ENCODE measurements at places on chromosomes 16 and 17.

- DNase-seq, result no peak
Measured at GRCh38 chr17:39756380-39757079, 18.8 kb downstream of the GRB7 start.

DNA sequence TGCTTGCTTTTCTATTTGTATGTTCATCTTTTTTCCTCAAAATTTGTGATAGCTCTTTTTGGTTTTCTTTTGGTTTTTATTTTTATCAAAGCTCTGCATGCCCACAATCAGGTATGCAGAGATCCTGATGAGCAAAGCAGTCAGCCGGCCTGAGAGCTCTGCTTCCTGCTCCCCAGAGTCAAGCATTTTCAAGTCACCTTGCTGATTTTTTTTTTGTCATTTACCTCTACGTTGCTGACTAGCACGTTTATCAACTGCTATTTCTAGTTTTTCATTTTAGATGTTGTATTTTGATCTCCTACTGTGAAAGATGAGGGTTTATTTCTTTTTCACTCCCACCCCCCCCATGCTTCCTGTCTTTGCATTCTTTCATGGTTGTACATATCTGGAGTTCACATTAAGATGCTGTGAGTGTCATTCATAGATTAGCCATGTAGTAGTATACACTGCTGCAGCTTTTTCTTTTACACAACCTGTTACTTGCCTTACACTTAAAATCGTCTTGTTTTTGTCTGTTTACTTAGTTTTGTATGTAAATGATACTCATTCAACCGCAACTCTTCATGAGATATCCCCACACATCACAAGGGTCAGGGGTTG, 196.2 kb downstream of the LGALS9B start:
- no peak for DNase-seq

DNA sequence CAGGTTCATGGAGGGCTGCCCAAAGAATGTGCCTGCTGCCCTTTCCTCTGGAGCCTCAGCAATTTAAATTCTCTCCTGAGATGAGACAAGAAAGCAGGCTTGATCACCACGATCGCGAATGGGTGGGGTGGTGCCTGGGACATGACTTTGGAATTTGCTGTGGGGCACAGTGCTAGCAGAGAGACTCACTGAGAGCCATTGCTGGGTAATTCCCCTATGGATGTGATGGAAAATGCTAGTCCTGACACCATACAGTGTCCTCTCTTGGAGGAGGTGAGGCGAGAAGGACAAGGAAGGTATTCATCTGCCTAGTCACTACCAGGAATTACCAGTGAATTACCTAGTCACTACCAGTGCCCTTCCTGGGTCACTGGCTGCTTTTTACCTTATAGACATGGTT, 15.5 kb downstream of the FAM20A start:
- no peak for DNase-seq

GRCh38 chr17:15213381-15214087, 51.6 kb downstream of the PMP22 start:
- peak; percentile 33 for DNase-seq

GRCh38 chr16:28591355-28591754, 5.5 kb downstream of the SULT1A2 start:
- DNase-seq, result no peak

- DNase-seq, result no peak
Measured at GRCh38 chr17:48676963-48677558, 45.3 kb downstream of the PRAC1 start.

DNA sequence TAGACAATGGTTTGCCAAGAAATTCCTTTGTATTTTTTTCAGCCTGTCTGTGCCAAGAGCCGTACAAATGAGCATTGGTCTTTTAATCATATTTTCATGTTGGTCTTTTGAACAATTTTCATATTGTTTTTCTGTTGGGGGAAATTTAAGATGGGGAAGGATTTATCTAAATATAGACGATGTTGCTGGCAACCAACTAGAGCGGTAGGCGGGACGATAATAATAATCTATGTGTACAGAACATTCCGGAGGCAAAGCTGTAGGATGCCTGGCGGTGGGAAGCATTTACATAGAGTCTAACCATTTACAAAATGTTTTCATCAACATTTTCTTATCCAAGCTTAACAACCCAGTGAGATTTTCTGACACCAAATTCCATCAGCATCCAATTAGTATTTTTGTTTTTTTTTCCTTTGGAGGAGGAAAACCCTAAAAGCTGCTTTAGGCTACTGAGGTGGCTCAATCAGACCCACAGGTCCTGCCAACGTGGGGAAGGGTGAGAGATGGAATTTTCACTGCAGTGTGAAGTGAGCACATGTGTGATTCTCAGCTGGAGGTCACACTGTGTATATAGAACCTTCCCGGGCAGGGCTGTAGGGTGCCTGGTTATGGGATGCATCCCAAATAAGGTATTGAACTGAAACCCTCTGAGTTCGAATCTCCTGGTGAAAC, 11.7 kb upstream of the SEC14L1 start:
- peak; percentile 58 for DNase-seq

DNA sequence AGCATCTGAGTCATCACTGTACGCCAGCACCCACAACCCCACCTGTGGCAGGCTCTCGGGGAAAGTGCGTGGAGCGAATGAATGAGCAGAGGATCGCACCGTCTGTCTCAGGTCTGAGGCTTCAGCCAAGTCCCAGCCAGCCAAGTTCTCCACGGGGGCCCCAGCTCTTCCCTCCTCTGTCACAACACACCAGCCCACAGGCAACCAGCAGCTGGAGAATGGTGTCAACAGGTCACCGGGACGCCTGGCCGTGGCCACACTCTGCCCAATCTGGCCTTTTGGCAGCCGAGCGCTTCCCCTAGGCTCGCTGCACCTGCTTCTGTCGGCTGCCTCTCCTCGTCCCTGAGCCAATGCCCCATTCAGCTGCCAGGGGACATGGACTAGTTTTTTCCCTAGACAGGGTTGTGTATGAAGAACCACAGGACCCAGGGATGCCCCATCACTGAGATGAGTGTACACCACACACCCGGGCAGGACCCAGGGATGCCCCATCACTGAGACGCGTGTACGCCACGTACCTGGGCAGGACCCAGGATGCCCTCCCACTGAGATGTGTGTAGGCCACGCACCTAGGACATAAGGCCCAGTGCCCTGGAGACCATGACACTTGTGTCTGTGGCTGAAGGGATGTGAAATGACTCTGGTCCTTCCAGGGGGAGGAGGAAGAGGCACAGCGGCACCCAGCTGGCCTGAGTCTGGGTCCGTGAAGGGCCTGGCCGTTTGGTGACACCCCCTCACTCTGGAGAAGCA, 52.8 kb downstream of the ABR start:
- DNase-seq, result no peak

DNA sequence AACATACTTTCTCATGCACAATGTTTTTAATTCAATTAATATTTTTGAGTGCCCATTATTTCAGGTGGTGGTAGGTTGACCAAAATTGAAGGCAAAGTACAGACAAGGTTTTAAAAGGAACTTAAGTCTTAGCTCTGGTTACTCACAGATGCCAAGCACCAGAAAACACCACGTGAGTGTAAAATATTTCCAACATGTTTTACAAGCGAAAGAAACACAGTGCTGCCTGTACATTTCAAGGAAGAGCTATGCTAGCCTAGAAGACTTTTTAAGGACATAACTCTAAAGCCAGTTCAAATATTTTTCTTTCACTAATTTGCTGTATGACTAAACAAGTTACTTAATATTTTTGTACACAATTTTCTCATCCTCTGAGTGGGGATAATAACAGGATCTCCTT, 736.4 kb upstream of the GOT2 start:
- DNase-seq, result peak; percentile 25

DNA sequence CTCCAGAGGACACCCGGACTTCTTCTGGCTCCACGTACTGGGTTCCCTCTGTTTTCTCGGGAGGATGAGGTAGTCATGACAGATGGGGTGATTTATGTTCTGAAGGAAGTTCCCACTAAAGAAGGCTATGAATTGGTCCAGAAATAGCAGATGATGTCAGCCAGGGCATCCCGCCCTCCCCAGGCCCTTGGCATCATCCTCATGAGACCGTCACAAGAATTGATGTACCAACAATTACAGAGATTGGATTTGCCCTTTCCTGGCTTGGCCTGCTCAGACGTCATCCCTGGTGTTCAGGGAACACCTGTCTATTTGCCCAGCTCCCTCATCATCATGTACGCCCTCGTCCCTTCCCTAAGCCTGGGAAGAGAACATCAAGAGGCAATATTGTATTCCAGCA, 102.8 kb upstream of the CCL1 start:
- no peak for DNase-seq

DNA sequence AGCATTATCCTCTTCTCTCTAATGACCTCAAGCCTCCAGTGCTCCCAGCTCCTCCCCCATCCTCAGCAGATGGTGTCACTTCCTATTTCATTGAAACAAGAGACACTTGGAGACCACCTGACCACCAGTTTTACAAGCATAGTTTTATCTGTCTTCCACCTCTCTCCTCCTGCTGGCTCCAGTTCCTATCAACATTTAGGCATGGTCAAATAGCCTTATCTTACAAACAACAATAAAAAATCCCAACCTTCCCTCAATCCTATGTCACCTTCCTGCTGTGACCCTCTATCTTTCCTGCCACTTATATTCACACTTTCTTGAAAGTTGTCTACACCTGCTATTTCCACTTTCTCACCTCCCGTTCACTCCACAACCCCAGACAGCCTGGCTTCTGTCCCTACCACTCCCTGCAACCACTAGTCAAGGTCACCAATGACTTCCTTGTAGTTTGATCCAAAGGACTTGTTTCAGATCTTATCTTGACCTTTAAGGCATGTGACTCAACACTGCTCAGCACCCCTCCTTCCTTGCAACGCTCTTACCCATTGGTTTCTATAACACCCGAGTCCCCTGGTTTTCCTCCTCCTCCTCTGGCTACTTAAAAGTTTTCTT, 4.3 kb upstream of the NTN1 start:
- DNase-seq, result no peak

DNA sequence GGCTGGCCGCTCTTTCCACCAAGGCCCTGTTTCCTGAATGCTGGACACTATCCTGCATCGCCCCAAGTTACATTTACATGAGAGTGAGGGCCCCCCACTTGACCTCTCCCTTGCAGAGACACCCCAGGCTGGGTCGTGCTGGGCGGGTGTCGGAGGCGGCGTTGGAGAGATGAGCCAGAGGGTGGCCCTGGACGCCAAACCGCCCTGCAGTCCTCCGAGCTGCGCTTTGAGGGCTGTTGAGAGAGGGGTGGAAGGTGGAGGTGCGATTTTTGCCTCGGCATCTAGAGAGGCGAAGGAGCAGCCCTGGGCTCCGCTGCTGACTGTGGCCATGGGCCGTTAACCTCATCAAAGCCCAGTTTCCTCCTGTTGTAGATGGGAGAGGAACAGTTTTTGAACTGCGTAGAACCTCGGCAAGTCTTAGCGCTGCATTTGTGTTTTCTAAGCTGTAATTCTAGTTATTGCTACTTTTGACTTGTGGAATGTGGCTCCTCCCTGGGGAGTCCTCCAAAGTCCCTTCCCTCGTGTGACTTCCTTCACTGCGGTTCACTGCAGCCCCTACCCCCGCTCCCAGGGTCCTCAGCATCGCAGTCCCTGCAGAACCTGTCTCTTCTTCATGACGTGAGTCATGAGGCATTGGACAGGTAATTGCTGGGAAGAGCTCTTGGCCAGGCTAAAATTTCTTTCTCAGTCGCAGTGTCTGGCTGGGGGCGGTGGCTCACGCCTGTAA, 986 bp upstream of the ELOB start:
- DNase-seq, result no peak

- DNase-seq, result no peak
Measured at GRCh38 chr16:87575027-87575804, 27.1 kb upstream of the JPH3 start.

GRCh38 chr16:68665501-68665900, 20.4 kb downstream of the CDH3 start:
- no peak for DNase-seq

DNA sequence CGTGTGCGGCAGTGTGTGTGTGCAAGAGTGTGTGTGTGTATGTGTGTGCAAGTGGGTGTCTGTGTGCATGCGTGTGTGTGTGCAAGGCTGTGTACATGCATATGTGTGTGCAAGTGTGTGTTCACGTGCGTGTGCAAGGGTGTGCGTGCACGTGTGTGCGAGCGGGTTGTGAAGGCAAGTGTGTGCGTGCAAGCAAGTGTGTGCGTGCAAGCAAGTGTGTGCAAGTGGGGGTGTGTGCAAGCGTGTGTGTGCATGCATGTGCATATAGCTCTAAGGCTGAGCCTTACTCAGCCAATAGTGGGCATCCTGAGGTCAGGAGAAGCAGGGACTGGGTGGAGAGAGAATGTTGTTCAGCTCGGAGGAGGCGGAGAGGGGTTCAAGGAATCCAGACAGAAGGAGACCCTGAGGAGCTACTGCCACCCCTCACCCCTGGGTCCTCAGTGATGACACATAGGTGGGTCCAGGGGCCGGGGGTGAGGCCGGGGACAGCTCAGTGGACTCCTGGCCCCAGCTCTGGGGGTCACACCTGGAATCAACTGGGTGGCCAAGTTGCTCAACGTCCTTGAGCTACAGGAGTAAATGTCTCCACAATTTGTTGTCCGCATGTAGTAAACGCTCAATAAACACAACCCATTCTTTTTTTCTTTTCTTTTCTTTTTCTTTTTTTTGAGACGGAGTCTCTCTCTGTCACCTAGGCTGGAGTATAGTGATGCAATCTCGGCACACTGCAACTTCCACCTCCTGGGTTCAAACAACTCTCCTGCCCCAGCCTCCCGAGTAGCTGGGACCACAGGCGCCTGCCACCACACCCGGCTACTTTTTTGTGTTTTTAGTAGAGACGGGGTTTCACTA, 1.8 kb downstream of the PRR29 start:
- DNase-seq, result no peak

GRCh38 chr17:80195671-80196529, 24.2 kb downstream of the SGSH start:
- no peak for DNase-seq

GRCh38 chr17:32723310-32723955, 153.5 kb downstream of the MYO1D start:
- DNase-seq, result no peak

GRCh38 chr16:11354407-11354732, 9.1 kb downstream of the RMI2 start:
- DNase-seq, result no peak

- DNase-seq, result peak; percentile 84
Measured at GRCh38 chr17:34313164-34313563, 6.1 kb upstream of the CCL8 start.

DNA sequence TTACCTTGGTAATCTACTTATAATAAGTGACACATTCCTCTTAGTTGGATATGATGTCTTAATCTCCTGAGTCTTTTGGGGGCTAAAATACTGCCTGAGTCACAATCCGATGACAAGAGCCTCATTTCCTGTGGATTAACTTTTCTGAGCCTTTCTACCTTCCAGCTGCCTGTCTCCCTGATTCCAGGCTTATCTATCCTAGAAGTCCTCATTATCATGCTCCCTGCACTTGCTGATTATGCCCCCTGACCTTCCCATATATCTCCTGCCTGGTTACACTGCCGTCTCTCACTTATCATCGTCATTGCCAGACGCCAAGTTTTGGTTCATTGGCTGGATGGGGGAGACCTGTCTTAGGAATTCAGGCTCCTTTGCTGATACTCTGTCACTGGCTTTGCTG, 727.4 kb upstream of the CA10 start:
- DNase-seq, result no peak

DNA sequence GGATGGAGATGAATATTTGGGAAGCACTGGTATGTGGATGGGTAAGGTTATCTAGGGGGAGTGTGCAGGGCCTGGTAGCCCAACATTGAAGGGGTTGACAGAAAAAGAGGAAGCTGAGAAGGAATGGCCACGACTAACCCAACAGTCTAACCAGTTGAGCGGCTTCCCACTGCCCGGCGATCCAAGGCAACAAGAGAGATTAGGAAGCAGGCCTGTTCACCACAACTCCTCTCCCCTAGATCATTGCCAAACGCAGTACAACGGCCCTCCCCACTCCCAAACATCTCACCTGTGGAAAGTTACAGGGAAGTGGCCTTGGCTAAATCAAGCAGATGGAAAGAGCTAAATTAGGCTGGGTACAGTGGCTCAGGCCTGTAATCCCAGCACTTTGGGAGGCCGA, 11.2 kb upstream of the RANGRF start:
- DNase-seq, result no peak
